ENCODE measurements at places on chromosomes 12 and 14.
A peak's percentile ranks its signal among the peaks of the same experiment; 100 is the strongest.

- no peak for DNase-seq
These were observed 6.2 kb downstream of the IRF2BPL start for GRCh38 chr14:77022236-77022852.

DNA sequence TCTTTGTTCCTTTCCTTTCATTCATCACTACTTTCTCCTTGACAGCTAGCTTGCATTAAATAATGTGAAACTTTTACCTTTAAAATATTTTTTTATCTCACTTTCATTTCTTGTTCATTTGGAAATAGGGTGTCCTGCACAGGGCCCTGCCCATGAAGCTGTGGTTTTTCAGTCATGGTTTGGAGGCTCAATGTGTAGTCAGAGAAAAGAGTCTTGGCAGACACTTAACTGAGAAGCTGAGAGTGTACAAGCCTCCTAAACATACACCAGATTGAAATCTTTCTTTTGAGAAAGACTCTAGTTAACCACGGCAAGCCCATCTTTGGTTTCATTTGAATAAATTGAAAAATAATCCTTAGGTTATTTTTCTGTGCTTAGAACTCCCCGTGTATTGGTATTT, 74.2 kb downstream of the KICS2 start:
- no peak for DNase-seq

DNA sequence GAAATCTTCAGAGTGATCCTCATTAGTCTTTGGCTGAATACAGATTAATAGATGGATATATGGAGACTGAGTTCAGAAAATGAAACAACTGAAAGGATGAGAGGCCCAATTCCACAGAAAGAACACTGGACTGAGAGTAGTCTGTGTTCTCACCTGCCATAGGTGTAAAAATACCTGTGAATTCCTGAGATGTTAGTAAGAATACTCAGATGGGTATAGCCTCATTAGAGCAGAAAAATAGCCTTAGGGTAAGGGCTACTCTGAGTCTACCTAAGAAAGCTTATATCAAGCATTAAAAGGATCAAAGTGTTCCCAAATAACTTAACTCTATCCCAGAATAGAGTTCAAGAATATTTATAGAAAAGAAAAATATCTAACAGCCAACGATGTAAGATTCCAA, 1510.3 kb upstream of the SEL1L start:
- DNase-seq = no peak

- DNase-seq = no peak
These were observed 989.3 kb upstream of the NOVA1 start for GRCh38 chr14:27587103-27587502.

DNA sequence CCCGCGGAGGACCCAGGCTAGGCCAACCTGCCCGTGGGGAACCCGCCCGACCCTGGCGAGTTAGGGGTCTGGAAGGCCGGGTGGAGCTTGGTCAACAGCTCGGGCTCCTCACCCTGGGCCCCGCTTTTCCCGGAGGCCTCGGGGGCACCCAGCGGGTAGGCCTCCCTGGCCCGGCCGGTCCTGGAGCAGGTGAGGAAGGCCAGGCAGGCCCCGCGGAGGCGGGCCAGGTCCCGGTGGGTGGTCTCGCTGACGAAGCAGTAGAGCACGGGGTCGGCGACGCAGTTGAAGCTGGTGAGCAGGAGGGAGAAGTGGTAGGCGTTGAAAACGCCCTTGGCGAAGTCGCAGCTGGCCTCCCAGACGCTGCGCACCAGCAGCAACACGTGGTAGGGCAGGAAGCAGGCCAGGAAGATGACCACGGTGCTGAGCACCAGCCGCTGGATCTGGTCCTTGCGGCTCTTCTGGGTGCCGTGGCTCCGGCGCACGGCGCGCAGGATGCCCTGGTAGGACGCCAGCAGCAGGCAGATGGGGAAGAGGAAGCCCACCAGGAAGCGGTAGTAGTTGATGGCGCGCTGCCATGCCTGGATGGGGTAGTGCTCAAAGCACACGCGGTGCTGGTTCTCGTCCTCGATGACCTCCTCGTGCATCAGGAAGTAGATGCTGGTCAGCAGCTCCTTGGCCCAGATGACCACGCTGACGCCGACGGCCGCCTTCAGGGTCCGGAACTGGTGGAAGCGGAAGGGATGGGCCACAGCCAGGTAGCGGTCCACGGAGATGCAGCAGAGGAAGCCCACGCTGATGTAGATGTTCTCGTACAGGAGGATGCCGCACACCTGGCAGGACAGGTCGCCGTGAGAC, 10.3 kb downstream of the GPR68 start:
- DNase-seq = no peak

- DNase-seq = no peak
These were observed 3.4 kb downstream of the BMP4 start for GRCh38 chr14:53953002-53953827.

DNA sequence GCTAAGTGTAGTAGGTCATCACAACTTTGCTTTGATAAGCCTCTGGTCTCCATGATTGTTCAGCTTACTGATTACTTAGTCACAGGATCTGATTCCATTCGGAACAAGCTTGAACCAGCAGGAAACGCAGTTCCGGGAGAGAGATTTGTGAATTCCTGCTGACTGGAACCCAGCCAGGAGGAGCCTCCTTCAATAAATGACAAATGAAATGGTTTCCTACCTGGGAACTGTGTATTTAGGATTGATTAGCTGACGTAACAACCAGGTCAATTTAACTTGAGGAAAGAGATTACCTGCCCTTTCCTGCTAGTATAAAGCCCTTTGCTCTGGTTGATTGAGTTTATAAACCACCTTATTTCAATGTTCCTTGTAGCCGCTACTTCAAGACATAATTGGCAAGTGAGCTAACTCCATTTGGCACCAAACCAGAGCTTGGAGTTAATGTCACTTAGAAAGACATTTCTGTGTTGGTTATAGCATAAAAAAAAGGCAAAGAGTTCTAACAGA, 35.1 kb upstream of the KCNH3 start:
- no peak for DNase-seq

DNA sequence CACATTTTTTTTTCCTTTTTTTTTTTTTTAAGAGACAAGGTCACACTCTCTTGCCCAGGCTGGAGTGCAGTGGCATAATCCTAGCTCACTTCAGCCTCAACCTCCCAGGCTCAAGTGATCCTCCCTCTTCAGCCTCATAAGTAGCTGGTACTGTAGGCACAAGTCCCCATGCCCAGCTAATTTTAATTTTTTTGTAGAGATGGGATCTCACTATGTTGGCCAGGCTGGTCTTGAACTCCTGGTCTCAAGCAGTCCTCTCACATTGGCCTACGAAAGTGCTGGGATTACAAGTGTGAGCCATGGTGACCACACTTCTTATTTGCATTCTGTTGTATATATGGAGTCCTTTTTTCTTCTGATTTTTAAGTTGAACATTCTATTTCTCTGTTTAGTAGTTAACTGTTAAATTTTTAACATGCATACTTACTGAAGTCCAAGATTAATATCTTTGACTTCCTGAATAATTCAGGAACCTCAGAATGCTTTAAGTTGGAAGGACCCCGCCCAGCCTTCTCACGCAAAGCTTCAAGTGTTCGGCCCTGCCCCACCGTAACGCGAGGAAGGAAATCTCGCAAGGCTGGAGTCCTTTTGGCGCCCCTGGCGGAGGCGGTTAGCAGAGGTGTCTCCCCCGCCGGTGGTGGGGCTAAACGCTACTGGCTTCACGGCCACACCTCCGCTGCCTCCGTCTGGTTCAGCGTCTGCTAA, 21.6 kb downstream of the SPATS2 start:
- DNase-seq = peak; percentile 18

DNA sequence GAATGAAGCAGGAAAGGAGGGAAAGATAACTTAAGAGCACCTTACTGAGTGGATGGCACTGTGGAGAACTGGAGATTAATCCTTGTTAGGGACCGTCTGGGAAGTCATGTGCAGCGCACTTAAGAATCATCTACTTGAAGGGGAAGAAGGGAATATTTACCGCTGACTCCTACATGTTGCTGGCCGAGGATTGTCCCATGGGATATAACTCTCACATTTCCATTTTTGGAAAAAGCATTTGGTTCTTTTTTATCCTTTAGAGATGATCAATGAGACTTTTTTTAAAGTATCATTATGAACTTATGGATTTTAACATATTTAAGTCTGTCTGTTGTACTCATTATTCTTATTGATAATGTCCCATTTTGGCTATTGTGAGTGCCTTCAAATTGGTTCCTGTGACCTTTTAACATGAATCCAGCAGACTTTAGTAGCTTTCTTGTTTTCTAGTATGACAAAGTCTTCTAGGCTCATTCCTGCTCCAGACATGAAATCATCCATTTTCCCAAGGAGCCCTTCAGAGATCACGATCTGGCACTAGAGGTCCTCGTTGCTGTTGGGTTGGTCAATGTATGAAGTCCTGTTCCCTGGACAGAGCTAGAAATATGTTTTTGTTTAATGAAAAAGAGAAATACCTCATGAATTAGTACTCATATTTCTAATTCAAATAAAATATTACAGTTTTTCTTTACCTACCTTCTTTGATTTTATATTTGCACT, 20.2 kb upstream of the FAM234B start:
- DNase-seq = no peak

GRCh38 chr14:25394791-25395391, 344.9 kb upstream of the STXBP6 start:
- no peak for DNase-seq

- DNase-seq = no peak
These were observed 7.4 kb downstream of the RAN start for GRCh38 chr12:130879212-130879686.

DNA sequence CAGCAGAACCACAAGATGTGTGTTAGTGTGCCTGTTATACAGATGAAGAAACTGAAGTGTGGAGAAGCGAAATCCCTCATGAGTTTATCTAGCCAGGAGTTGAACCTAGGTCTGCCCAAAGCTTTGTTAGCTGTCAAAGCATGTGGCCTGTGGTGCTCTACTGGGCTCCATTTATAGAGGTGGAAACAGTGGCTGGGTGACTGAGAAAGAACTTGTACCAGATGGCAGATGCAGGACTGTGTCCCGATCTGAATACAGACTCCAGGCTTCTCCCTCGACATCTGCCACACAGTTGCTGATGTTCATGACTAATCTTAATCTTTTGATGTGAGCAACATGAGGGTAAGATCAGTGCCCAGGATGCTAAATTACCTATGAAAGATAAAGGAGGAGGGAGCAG, 89.1 kb downstream of the C12orf75 start:
- no peak for DNase-seq

All from stimulated activated CD4-positive, alpha-beta T cell treated with anti-CD3 and anti-CD28 coated beads, TNF-alpha, amount 100 ng/mL, for 24 hours (primary cell).